ENCODE measurements at places on chromosomes 13 and 19.

DNA sequence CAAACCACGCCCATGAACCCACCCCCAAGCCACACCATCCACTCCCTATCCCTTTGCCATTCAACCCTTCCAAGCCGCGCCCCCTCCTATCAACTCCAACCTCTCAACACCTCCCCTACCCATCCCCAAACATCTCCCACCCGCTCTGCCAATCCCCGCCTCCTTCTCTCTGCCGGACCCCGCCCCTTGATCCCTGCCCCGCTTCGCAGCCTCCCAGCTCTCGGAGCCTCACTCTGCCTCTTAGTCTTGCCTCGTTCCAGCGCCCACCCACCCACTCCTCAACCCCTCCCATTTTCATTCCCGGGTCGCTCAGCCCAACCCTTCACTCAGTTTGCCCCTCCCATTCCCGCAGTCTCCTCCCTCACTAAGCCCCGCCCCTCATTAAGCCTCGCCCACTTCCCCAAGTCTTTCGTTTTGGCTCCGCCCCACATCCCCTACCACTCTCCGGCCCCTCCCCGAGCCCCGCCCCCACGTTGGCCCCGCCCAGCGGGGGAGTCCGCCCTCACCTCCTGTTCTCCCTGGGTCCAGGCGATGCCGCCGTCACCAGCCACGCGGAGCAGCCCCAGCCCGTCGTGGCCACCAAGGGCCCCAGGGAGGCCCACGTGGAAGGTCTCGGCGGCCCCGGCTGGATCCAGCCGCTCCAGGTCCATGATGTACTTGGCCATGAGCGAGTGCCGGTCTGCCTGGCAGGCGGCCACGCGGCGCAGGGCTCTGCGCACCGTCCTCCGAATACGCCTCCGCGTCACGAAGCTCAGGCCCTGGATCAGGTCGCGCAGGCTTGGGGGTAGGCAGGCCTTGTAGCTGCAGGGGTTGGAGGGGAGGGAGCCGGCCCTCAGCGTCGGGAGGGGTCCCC lies 5.7 kb downstream of the JAK3 start:
- DNase-seq, result peak; percentile 41

GRCh38 chr13:58528351-58528750 lies 896.8 kb downstream of the PCDH17 start:
- no peak for DNase-seq

DNA sequence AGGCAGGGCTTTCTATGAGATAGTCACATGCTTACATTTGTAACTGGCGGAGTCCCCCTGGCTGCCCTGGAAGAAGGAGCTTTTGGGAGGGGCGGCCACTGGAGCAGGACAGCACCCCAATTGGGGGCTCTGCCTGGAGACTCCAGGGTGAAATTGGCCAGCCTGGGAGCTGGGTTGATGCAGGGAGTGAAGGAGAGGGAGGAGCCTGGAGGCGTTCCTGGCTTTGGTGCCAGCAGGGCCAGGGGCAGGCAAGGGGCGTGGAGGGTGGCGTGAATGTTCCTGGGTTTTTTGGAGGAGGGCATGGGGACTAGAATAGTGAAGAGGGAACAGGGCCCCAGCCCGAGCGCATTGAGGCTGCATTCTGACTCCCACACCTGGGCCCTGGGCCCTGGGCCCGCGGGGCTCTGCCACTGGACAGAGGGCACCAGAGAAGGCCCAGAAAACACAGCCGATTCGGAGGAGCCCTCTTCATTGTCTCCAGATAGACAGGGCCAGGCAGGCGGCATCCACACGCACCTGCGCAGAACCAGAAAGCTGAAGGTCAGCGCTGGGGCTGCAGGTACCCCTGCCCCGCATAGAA lies 29.5 kb downstream of the COMP start:
- no peak for DNase-seq

- DNase-seq, result no peak
Measured at GRCh38 chr19:11673608-11674041, 65.1 kb downstream of the ZNF823 start.

DNA sequence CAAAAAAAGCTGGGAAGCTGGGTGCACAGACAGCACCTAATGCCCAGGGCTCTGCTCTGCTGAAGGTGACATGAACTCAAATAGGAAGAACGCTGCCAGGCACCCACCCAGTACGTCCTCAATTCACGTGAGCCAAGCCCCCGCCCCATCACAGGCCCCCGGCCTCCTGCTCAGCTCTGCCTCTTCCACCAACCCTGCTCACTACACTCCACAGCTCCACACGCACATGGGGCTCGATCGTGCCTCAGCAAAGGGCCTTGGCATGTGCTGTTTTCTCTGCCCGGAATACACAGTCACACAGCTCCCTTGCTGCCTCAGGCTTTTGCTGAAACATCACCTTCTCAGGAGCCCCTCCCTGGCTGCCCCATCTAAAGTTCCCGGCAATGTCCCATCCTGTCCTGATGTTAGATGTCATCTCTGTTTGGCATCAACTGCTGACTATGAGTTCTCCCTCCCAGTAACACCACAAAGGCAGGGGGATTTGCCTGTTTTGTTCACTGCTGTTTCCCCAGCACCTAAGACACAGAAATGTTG lies 2.3 kb downstream of the ATP13A1 start:
- no peak for DNase-seq

- DNase-seq, result no peak
Measured at GRCh38 chr13:104321756-104322155, 1255.5 kb upstream of the SLC10A2 start.

DNA sequence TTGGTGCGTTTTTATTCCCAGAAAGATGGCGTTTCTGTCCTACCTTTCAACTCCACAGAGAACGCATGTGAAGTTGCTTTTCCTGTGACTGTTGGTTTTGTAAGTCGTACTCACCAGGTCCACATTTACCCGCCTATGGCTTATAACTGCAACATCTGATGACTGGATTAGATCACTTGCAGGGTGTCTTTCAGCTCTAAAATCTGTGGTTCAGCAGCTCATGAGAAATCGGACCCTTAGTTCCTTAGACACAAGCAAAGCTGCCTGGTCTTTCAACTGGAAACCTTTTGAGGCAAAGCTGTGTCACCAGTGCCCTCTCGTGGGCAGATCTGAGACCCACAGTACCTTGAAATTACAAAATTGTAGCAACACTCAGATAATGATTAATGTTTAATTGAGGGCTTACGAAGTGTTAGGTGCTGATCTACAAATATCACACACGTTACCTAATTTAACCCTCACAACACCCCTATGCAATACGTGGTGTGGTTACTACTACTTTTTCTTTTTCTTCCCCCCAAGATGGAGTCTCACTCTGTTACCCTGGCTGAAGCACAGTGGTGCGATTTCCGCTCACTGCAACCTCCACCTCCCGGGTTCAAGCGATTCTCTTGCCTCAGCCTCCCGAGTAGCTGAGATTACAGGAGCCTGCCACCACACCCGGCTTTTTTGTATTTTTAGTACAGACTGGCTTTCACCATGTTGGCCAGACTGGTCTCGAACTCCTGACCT lies 65.4 kb downstream of the RUBCNL start:
- peak; percentile 10 for DNase-seq

DNA sequence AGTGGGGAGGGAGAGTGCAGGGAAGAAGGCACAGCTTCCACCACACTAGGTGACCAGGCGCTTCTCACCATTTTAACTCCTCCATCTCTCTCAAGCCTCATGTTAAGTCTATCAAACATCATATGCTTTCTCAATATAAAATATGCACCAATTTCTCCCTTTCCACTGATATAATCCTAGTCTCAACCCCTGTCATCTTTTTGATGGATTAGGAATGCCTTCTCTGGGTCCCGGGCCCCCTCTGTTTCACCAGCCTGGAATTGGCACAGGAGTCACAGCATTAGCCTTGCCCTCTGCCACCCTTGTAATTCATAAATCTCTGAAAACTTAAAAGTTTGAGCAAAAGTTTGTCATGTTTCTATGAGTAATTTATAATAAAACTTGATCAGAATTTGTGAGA lies at the start of gene ZSCAN4:
TSS of gene ZSCAN4 (plus strand) at position 301 of the 400 bp plus-strand sequence. CDS start 7,211 bp downstream, outside the sequence.
- no peak for DNase-seq

GRCh38 chr19:17753976-17754375 lies 2.7 kb downstream of the FCHO1 start:
- no peak for DNase-seq

DNA sequence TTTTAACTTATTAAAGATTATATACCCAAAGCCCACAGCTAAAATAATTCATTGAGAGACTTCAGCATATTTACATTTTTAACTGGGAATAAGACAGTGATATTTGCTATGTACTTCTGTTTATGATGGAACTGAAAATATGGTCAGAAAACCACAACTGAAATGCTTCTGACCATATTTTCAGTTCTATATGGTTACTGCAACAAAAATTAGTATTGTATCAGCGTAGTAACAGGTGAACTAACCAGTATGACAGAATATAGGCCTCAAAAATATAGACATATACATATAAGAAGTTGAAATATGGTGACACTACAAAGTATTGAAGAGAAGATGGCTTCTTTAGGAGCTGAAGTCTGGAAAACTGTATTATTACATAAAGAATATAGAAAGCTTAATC lies 857.4 kb downstream of the OLFM4 start:
- DNase-seq, result no peak

DNA sequence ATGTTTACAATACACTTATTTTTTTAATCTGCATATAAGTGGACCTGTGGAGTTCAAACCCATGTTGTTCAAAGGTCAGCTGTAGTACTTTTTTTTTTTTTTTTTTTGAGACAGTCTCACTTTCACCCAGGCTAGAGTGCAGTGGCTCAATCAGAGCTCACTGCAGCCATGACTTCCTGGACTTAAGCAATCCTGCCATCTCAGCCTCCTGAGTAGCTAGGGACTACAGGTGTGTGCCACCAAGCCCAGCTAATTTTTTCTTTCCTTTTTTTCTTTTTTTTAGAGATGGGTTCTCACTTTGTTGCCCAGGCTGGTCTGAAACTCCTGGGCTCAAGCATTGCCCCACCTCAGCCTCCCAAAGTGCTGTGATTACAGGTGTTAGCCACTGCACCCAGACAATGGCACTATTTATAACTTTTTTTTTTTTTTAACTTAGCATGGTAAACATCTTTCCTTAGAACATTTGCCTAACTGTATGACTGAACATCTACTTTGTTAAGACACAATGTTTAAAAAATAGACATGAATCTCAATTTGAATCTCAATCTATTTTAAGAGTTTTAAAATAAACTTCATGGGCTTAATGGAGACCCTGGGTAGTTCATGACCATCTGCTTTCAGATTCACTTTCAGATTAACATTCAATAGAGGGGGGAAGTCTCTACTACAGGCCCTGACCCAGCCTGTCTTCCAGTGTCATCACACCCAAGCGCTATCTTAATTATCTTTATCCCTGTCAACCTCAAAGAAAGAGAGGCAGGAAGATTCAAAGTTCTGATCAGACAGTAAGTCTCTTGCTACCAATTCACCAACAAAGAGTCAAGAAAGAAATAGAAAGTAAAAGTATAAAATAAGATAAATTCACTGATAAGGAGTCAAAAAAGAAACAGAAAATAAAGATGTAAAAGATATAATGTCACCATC lies 97.7 kb upstream of the DOCK9 start:
- no peak for DNase-seq

DNA sequence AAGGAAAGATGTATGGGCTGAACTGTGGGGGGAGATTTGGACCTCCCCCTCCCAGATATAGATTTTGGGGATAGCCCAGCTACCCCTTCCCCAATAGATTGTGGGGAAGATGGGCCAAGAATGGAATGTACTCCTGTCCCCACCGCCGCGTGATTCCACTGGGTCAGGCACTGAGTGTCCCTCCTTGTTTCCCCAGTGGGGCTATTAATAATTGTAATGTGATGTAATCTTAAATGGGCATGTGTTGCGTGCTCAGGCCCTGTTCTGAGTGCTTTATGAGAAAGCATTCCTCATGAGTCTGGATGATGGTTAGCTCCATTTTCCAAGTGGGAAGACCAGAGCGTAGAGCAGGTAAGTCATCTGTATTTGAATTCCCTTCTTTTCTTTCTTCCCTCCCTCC lies 1.4 kb downstream of the PSMD8 start:
- no peak for DNase-seq

- DNase-seq, result no peak
Measured at GRCh38 chr13:106302011-106302410, 233.5 kb downstream of the EFNB2 start.

DNA sequence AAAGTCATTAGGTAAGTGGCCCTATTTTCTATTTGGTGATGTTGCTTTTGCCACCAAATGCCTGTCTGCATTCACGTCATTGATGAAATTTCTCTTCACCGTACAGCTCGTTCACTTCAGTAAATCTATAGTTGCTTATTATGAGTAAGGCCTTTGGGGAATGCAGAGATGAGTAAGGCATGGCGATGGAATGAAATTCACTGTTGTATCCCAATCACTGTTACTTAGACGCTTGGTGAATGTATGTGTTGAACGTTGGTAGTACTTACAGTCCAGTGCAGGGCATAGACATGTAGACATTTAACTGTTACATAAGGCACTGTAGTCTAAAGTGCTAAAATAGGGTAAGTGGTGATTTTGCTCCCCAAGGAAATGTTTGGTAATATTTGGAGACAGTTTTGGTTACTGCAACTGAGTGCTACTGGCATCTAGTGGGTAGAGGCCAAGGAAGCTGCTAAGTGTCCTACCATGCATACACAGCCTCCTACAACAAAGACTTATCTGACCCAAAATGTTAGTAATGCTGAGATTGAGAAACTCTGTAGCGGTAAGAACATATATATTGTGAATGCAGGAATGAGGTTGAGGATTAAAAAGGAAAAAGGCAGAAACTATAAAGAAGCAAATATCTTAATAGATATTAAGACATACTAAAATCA lies 5.8 kb downstream of the AKAP11 start:
- DNase-seq, result no peak

DNA sequence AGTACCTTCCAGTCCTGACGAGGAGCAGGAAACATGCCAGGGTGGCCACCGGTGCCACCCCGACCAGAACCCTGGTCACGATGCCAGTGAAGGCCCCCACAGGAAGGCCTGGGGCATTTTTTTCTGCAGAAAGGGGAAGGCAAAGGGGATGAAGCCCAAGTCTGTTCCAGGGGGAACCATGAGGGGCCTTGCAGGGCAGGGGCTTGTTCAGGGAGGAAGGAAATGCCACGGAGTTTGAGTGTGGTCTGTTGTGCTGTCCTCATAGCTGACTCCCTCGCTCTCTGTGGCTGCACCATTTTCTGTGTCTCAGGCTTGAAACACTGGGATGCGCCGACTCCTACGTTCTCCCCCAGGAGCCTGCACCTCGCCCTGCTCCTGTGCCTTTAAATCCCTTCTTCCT lies 27.5 kb upstream of the CEACAM1 start:
- DNase-seq, result no peak

GRCh38 chr19:40144151-40144550 lies 47.1 kb upstream of the MAP3K10 start:
- no peak for DNase-seq

- no peak for DNase-seq
Measured at GRCh38 chr13:106369858-106370257, 165.6 kb downstream of the EFNB2 start.

GRCh38 chr13:105541565-105541964 lies 993.9 kb downstream of the EFNB2 start:
- DNase-seq, result no peak

DNA sequence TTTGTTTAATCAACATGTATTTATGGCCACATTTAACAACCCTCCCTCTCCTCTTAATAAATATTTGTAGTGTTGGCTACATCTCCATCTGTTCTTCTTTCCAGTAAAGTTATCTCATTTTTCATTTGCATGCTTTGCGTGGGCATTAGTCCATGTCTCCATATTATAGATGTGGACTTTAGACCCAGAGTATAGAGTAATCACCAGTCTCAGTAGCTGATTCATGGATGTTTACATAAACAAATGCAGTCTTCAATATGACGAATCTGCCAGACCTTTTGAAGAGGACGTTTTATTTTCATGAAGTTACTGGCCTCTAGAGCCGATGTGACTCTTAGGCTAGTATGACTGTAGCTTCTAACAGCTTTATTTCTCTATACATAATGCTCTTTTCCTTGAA lies 1546.2 kb downstream of the OLFM4 start:
- no peak for DNase-seq
